NCI-H1930 (cell line): ENCODE measurements at places on chromosomes 11 and 22.

- no peak for DNase-seq
Measured at GRCh38 chr11:65862941-65863888, 3.0 kb downstream of the MUS81 start.

DNA sequence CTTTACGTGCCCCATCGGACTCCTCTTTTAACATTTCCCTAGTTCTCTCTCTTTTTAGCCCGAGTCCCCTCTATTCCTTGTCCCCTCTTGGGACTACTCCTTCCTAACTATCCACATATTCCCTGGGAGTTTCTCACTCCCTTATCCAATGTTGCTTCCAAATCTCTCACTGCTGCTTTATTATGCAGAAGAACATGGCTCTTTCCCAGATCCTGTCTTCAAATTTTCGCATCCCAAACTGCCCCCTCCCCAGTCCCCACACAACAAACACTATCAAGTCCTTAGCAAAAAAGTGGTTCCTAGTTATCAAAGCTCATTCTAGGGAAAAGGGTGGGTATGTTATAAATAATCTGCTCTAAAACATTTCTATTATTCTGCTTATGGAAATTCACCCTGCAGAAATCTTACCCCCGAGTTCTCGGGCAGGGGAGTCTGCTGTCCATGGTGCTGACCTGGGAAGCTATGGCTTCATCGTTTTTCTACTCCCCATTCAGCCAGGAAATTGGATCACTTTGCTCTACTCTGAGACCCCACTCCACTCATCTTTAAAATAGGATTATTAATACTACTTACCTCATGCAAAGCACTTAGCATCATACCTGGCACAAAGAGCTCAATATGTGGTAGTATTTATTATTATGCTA lies 393.5 kb downstream of the BUD13 start:
- no peak for DNase-seq

- no peak for DNase-seq
Measured at GRCh38 chr11:134074346-134074745, 5.5 kb downstream of the JAM3 start.

DNA sequence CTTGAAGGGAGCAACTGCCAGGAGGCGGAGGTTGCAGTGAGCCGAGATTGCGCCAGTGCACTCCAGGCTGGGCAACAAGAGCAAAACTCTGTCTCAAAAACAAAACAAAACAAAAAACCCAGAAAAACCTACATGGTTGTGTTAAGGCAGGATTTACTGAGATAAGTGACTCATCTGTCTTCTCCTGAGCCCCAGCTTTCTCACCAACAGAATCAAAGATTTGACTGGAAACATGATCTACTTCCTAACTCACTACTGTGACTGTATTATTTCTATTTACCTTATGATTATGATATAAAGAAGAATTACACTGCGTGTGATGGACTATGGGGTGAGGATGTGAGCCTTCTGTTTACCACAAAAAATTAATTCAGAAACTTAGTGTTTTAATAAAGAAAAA lies 21.8 kb downstream of the FAM118B start:
- no peak for DNase-seq

DNA sequence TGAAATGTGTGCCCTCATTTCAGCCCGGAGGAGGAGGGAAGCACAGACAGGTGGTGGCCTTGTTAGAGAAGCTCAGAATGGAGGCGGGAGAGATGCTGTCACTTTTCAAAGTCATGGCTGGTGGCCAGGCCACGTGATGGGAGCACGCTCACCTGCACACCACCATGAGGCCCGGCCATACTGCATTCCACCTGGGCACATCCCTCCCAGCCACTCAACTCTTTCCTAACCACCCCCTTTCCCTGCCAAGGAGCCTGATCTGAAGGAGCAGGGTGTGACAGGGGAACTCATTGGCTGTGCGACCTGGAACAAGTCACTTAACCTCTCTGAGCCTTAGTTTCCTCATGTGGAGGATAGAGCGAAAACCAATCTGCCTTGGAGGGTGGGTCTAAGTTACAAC lies 364.5 kb downstream of the CTTN start:
- DNase-seq = no peak

DNA sequence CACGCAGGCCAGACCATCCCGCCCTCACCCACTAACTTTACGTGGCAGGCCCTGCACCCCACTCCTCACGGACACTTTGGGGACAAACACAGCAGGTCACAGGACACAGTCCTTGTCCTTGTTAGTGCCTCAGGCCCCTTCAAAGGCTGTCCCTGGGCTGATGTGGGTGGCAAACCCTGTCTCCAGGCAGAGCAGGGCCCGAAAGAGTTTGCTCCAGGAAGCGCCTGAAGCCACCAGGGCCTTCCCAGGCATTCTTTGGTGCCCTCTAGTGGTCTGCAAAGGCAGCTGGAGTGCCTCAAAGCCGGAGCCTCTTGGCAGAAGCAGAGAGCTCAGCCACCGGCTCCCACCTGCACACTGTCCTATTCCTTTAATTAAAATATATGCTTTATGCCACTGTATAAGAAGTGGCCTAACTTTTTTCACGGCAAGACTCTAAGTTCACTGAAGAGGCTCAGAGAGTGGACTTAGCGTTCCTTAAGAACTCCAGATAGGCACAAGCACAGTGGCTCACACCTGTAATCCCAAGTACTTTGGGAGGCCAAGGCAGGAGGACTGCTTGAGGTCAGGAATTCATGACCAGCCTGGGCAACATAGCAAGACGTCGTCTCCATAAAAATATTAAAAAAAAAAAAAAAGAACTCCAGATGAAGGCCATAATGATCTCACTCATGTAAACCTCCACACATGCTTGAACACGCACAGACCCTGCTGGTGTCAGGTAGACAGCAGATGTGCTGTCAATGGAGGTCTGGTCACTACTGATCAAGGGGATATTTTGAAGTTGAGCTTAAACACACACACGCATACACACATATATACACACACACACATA lies 11.1 kb downstream of the TXN2 start:
- peak; percentile 71 for DNase-seq

GRCh38 chr22:48301908-48302307 lies 1525.8 kb downstream of the BRD1 start:
- DNase-seq = no peak

GRCh38 chr11:10920205-10920604 lies 62.4 kb upstream of the ZBED5 start:
- DNase-seq = no peak
